ENCODE measurements at places on chromosomes 1 and 21.

DNA sequence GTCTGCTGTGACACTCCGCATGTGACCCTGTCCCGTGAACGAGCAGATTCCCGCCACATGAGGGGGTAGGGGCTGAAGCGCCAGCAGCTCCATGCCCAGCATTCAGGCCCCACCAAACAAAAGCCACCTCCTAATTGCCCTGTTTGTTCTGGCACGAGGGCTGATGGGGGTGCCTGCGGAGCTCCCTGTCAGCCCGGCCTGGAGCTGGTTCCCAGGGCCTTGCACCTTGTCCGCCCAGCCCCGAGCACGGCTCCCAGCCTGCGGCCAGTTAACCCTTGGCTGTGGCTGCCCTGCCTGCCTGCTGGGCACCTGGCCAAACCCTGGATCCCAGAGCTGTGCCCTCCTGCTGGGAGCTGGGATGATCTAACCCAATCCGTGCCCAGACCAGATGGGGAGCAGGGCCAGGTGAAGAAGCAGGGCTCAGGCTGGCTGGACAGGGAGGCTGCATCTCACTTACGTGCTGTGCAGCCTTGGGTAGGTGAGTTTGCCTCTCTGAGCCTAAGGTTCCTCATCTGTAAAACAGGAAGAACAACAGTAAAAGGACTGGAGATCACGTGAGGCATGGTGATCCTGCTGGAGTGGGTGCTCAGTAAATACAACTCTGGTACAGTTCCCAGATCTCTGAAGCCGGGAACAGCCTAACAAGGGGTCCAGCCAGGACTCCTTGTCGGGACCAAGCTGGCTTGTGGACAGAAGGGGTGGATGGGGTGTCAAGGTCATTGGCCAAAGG lies 110.9 kb upstream of the IFFO2 start:
- DNase-seq = no peak

- no peak for DNase-seq
These were observed 1.5 kb upstream of the TTC24 start for GRCh38 chr1:156578055-156578454.

DNA sequence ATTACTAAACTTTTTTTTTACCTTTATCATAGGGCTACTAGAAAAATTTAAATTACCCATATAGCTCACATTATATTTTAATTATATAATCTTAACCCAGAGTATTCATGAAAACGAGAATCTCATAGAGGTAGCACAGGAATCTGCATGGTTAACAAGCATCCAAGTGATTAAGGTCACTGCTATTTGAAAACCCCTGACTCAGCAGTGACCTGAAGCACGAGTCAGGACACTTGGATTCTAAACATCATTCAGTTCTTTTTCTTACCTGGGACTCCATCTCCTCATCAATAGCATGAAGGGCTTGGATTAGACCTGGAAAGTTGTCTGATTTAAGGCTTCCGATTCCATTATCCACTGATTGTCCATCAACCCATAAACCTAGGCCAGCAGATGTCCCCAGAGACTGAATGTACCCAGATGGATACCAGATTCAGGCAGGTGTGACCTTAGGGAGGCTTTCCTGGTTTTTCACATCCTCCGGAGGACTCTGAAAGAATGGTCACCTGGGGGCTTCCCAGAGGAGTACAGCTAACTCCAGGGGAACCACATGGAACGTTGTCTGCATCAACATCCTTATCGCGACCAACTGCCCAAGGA lies 174.3 kb downstream of the SETD4 start:
- no peak for DNase-seq

- no peak for DNase-seq
These were observed 55.2 kb downstream of the ATP1B1 start for GRCh38 chr1:169161496-169162194.

- DNase-seq = no peak
These were observed at the start of gene IL22RA1 for GRCh38 chr1:24142546-24143534. Gene IL22RA1, minus strand, starts transcription at chr1:24143140. Its CDS starts 58 bp downstream, at chr1:24143082.

DNA sequence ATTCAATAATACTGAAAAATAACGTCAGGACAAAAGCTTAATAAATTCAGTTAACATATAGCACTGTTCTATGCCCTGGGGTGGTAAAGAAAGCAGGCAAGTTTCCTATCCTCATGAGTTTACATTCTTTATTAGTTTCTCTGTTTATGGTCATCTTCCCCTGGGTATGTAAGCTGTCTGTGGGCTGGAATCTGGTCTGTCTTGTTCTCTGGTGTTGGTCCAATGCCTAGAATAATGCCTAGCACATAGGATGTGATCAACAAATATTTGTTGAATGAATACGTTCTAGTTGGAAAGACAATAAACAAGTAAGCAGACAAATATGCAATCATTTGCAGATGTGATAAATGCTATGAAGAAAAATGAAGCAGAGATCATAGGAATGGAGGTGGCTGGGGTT lies 7.2 kb upstream of the IGSF3 start:
- no peak for DNase-seq

DNA sequence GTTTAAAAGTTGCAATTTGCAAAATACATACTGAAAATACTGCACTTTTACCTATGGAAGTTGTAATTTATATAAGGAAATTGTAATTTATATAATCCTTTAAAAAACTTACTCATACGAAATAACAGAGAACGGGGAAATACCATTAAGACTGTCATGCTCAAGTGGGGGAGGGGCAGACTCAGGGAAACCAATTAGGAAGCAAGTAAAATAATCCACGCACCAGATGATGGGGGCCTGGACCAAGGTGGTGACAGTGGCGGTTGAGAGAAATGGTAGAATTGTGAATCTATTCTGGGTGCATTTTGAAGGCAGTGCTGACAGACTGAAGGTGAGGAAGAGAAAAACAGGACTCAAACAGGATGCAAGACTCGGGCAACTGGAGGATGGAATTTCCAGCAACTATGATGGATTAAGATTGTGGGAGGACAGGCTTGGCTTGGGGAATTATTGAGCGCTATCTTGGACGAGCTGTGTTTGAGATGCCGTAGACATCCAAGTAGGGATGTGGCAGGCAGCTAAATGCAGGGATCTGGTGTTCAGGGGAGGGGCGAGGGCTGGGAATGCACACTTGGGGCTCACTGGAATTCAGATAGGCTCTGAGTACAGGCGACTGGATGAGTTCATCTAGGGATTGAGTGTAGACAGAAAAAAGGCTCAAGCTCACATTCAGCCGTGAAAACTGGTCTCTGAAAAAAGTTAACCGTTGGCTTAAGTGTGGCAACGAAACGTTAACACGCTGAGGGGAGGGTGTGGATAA lies 977 bp downstream of the LCA5L start:
- DNase-seq = peak; percentile 28

GRCh38 chr1:36941316-36941978 lies 92.9 kb downstream of the GRIK3 start:
- DNase-seq = no peak

All from HAP-1 (cell line).